ENCODE measurements at places on chromosomes 2 and 18.

GRCh38 chr2:8600456-8600855 lies 81.4 kb upstream of the ID2 start:
- DNase-seq, result no peak

DNA sequence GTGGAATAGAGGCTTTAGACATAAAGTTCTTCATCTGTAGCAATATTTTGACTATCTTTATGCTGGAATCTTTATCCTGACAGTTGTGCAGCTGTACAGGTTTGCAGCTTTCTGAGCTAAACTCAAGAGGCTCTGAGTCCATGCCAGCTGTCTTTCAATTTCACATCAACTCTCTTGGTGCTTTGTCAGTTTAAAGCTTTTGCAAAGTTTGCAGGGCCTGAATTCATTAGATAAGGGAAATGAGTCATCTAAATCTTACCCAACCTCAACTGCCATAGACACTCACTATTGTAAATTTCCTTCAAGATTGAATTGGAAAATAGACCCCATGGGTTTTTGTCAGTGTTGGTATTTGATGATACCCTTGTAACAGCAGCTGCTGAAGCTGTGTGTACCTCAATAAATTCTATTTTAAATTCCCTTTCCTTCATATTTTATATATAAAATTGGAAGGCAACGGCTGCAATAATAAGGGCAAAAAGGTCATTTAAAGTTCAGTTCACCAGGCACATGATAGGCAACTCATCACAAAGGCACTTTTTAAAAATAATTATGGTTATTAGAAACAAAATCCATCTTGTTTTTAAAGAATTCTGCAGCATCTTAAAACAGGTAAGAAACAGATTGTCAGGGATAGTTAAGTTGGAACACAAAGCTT lies 169.9 kb upstream of the SLC39A10 start:
- no peak for DNase-seq

DNA sequence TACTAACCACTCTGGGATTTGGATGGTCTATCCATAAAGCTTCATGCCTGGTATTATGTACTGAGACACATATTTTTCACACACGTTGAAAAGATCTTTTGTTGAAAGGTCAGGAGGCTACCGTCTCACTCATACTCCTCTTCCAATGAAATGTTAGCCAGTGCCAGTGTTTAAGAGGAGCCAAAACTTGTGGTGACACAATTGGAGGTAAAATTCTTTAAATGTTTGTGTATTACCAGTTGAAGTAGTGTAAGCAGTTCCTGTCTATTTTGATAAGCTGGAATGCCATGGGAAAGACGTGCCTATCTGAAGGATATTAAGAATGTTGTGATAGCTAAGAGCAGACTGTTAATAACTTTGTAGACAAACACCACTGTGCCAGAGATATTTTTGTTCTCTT lies 32.1 kb downstream of the MARCHF7 start:
- DNase-seq, result no peak

- DNase-seq, result no peak
Observed at GRCh38 chr2:161420406-161421074, 4.4 kb downstream of the TBR1 start.

DNA sequence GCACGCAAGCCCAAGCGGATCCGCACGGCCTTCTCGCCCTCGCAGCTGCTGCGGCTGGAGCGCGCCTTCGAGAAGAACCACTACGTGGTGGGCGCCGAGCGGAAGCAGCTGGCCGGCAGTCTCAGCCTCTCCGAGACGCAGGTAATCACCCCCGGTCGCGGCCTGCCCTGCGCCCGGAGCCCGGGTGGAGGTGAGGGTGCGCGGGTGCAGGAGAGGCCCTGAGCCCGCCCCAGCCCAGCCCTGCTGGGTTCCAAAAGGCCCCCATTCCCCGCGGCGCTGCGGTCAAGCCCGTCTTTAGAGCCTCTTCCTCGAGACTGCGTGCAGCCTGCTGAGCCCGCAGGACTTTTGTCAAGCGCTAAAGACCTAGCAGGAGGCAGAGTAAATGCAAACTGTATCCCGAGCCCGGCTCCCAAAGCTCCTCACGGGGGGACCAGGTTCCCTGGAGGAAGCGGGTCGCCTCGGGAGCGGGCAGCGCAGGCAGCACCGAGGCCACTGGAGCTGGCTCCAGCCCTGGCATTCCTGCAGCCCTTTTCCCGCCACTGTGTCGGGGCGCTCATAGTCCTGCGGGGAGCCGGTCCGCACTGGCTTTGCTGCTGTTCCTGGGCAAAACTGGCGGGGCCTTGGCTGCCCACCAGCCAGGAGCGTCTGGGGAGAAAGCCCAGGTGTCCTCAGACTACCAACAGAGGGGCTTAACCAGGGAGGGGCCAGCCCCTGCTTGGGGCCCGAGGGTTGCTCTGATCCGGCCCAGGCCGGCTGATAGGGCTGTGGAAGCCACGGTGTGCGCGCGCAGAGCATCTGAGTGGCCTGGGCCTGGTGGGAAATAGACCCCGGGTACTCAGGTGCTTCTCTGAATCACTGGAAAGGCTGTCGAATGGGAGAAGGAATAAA lies 7.3 kb downstream of the EMX1 start:
- no peak for DNase-seq

- DNase-seq, result no peak
Observed at GRCh38 chr2:205714058-205714776, 31.9 kb downstream of the NRP2 start.

DNA sequence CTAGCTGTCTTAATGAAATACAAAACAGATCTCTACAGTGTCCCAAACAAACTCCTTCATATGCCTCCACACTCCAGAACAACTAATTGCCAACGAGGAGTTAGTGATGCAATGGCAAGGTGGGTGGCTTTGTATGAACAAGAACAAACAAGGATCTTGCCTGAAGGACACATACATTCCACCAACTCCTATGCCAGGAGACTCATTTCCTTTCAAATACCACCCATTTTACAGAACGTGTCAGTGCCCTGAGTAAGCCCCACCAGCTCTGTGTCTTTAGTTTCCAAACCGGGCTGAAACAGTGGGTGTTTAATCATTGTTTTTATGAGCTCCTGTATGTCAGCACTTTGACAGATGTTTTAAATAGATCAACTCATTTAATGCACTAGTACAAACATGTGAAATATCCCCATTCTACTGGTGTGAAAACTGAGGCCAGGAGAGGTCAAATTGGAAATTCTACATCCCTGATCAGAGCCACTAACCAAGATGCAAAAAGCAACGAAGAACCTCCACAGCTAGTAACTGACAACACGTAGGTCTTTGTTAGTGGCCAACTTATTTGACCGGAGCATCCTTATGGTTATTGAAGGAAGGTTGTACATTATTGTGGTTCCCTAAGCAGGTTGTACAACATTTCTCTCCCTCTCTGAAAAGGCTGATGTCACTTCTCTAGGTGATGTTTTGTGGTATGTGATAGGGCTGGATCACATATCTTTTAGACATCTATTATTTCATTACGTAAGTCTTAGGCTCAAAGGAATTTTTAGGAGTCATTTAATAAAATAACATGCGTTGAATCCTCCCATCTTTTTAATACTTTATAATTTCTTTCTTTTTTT lies 534.9 kb upstream of the TNP1 start:
- DNase-seq, result no peak

GRCh38 chr2:78383576-78383975 lies 641.9 kb upstream of the REG3G start:
- no peak for DNase-seq

DNA sequence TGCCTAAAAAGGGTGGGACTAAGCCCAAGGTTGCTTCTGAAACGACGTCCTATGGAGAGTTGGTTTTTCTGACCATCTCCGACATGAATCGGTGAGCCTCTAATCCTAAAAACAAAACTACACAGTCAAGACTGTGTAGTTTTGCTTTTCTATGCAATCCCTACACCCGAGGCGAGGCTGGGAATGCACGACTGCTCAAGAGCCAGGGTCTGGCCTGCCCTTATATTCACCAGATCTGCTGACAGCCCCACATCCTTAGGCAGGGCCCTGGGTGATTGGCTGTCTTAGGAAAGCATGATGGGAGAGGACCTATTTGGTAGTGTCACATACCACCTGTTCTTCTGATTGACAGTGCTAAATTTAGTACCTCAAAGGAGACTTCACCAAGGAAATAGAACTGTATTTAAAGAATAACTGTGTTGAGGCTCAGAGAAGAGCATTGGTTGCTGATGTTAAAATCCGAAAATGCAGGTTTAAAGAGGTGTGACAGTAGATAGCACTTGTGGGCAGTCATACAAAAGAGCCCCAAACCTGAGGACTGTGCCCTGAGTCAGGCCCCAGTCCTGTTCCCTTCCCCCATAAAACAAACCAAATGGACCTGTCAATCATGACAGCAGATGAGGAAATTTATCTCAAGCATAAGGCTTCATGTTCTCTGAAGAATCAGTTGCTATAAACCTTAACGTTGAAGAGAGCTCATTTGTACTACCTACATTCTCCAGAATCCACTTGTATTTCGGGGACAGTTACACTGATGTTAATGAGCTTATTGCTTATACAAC lies at the start of gene TTN:
TTN (minus strand) TSS at position 197 of the 782 bp plus-strand sequence. CDS start 2,781 bp downstream, outside the sequence.
- peak; percentile 74 for DNase-seq

DNA sequence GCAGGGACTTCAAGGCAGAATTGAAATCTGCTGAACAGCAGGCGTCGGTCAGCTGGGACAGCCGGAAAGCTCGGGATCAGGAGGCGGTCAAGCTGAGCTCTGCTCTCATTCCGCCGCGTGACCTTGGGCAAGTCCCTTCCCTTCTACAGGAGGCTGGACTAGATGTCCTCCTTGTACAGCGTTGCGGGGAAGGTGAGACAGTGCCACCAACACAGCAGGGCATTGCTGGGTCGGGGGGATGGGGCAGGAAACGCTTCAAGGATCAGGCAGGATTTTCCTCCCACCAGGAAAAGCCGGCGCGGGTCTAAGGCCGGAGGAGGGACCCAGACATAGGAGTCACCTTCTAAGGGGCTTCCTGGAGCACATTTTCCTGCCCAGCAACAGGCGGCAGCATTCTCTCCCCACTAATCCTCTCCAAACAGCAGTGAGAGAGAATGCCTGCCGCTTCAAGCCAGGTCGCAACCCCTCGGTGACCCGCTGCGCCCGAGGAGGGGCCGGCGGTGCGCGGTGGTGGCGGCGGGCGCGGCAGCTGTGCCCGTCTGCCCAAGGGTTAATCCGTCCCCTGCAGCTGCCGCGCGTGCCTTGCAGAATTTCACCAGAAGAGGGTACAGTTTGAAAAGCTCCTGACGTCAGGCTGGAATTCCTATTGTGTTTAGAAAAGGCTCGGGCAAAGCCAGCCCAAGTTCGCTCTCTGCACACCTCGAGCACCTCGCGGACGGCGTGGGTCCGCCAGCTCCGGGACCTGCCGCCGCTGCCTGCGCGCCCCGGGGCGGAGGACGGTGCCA lies at the start of gene KCNF1:
KCNF1 (plus strand) TSS at position 644 of the 785 bp plus-strand sequence. CDS start 493 bp downstream, outside the sequence.
- no peak for DNase-seq

DNA sequence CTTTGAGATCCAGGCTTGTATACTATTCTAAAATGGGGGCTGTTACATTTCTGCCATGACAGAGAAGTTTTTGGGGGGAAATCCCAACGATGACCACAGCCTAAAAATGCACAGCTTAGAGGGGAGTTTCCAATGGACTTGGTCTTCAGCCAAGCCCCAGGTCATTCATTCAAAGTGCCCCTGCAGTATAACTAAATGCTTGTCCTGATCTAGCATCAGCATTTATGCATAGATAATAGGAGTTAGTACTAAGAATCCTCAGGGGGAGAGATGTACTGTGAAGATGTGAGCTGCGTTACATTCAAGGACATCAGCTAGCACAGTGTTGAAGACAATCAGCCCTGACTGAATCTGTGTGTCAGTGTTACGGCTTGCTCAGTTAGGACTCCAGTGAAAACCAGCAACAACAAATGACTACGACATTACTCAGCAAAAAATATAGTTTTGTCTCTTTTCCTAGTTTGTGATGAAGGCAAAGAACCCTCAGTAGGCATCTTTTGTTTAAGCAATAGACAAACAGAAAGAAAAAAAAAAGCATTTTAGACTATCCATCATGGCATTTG lies 160.9 kb downstream of the ZEB2 start:
- DNase-seq, result no peak

Data from Right ventricle myocardium superior (tissue), 1 donor.